ENCODE measurements at places on chromosomes 11 and 22.
A peak's percentile ranks its signal among the peaks of the same experiment; 100 is the strongest.

- peak; percentile 96 for DNase-seq
These were observed at the start of gene NFRKB for GRCh38 chr11:129895126-129896041. Gene NFRKB, minus strand, starts transcription at chr11:129895578. Its CDS starts 2,729 bp downstream, at chr11:129892849.

DNA sequence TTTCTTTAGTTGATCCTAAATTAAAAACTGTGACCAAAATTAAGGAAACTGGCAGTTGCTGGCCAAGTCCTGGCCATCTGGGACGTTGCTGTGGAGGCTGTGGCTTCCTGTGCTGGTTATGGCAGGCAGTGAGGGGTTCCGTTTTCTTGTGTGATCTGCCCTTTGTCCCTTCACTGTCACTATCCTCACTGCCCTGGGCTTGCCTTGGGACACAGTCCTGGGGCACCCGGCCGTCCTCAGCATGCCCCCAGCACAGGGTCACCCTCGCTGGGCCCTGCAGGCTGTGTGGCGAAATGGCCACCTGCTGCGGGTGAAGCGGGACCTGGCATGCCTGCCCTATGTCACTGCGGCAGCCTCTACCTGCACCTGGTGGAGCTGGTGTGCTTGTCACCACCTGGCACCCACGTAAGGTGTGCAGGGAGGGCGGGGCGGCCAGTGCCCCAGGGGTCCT, 52.5 kb upstream of the SLC22A12 start:
- no peak for DNase-seq

DNA sequence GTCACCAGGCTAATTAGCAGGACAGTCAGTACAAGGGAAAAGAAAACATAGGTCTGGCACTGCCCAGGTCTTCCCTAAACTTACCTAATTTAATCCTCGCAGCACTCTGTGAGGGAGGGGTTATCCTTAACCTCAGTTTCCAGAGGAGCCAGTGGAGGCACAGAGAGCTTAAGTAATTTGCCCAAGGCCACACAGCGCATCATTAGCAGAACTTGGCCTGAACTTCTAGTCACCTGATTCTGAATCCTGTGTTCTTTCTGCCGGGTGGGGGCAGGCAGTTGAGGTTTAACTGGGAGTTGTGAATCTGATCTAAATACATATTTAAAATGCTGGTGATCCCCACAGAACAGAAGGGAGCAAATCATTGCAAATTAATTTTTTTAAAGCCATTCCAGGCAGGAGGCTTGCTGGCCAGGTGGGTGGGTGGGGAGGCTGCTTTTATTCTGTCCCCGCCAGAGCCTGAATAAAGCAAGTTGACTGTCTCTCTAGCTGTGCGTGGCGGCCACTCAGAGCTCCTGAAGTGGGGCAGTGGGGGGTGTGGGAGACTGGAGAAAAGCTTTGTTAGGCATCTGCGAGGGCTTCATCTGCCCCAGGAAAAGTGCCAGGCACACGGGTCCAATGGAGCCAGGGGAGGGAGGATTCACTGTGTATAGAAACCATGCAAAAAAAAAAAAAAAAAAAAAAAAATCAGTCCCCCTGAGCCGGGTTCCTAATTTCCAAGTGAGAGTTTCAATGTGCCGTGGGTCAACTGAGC, 66.1 kb downstream of the NFAM1 start:
- no peak for DNase-seq

DNA sequence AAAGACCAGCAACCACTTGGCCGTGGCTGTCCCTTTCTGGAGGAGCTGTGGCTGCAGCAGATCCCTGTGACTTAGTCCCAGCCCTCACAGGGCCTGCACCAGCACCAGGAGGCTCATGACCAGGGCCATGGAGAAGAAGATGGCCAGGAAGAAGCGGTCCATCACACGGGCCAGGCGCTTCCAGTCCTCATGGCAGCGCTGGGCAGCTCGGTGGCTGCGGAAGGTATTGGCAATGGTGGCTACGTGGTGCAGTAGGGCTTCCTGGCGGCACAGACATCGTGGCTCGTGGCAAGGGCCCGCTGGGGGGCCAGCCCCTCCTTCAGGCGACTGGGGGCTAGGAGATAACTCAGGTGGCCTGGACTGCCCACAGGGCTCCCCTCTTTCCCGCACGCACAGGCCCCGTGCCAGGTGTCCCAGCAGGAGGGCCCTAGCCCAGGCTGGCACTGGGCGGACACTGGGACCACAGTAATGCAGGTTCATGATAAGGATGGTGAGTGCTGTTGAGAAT, 5.1 kb downstream of the CHRNA10 start:
- DNase-seq: no peak

GRCh38 chr11:47418454-47419259, 7.6 kb downstream of the PSMC3 start:
- DNase-seq: no peak

GRCh38 chr22:46583571-46583970, 36.6 kb upstream of the GRAMD4 start:
- no peak for DNase-seq

DNA sequence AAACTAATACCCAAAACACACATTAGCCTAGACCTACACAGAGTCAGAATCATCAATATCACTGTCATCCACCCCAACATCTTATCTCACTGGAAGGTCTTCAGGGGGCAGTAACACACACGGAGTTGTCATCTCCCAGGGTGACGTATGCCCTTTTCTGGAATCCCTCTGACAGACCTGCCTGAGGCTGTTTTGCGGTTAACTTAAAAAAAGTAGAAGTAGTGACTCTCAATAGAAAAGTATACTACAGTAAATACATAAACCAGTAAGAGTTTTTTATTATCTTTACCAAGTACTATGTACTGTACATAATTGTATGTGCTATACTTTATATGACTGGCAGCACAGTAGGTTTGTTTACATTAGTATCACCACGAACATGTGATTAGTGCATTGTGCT, 80.5 kb downstream of the PGR start:
- no peak for DNase-seq

GRCh38 chr22:29073618-29074275, 912 bp downstream of the KREMEN1 start:
- no peak for DNase-seq

GRCh38 chr11:58391879-58392278, 14.8 kb downstream of the OR5B3 start:
- no peak for DNase-seq

GRCh38 chr22:28909375-28909774, 26.0 kb downstream of the ZNRF3 start:
- no peak for DNase-seq

DNA sequence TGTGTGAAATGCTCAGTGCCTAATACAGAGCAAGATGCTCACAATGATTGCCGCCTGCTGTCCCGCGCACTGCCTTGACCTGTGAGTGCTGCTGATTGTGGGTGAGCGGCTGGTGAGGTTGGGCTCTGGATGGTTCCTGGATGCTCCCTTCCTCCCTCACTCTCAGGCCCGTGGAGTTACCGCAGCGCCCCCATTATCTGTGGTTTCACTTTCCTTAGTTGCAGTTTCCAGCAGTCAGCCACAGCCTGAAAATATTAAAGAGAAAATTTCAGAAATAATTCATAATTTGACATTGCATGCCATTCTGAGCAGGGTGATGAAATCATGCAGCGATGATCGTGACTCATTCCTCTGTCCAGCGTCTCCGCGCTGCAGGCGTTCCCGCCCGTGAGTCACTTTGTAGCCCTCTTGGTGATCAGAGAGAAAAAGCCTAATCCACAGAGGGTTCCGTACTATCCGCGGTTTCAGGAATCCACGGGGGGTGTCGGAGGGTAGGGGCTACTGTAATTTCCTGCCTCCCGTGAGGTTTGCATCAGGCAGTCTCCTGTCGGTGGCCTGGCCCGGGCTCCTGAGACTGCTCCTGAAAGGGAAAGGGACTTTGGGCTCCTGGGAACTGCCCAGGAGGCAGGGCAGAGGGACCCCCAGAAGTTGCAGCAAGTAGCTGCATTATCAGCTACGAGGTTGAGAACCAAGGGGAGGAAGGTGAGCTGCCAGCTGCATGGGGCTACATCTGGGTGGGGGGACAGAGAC, 10.6 kb downstream of the RPL3 start:
- DNase-seq: no peak

- no peak for DNase-seq
These were observed 98.1 kb upstream of the GUCY1A2 start for GRCh38 chr11:107116358-107116757.

GRCh38 chr11:85710917-85711316, 24.9 kb upstream of the CCDC89 start:
- no peak for DNase-seq

GRCh38 chr11:85965202-85965601, 103.7 kb downstream of the PICALM start:
- DNase-seq: no peak

DNA sequence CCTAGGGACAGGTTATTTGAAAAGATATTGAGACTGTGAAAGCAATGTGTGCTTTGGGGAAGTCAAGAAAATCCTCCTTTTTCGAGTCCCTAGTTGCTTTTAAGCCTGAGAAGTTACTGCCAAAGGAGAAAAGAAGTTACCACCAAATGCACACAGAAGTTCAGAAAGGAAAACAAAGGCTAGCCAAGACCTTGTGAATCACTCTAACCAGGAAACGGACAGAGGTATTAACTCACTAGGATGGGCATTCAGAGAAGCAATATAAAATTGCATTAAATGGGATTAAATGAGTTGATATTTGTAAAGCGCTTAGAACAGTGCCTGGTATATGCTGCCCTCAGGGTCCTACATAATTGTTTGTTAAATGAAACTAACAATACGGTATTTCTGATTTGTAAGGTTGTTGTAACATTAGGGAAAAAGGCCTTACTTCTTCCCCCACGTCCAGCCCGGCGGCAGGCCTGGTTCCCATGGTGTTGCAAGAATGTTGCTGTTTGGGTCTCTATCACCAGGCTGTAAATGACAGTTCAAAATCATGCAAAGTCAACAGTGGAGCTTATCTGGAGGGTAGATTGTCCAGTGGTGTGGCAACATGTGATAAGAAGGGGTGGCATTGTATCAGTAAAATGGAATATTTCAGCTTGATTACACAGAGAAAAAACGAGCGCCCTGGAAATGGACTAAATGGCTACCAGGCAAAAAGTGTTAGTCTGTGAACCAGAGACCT, 7.1 kb downstream of the TMA7B start:
- no peak for DNase-seq

DNA sequence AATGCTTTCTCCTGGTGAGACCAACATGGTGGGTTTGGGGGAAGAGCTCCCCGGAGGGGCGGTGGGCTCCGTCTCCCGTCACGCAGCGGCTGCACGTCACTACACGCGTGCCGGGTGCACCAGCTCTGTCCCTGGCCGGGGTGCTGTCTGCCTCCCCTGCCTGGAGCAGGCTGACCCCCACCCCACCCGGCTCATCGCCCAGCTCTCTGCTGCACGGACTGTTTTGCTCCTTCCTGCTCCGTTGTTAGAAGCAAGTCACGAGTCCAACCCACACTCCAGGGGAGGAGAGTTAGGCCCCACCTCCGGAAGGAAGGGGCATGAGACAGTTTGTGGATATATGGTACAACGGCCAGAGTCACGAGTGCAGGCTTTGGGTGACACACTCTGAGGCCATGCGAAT, 364.9 kb downstream of the BRD1 start:
- DNase-seq: no peak

DNA sequence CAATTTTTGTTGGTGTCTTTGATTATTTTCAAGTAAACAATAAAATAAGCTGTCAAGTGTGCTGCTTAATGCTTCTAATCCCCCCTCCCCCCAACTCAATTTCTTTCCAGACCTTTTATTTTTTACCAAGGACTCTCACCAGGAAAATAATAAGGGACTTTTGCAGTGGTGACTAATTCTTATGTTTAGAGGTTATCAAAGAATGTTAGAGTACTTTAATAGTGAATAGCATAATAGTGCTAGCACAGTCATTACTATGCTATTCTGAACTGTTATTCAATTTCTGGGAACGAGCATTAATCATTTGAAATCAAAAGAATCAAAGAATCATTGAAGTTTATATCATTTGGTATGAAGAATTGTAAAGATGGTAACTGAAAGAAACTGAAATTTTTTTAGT, 251.4 kb downstream of the DDX10 start:
- DNase-seq: no peak

GRCh38 chr11:76729214-76729613, 53.9 kb upstream of the TSKU start:
- no peak for DNase-seq

GRCh38 chr11:78886616-78887015, 312.0 kb upstream of the NARS2 start:
- DNase-seq: no peak

GRCh38 chr22:46551321-46551720, 13.9 kb upstream of the CELSR1 start:
- DNase-seq: no peak

DNA sequence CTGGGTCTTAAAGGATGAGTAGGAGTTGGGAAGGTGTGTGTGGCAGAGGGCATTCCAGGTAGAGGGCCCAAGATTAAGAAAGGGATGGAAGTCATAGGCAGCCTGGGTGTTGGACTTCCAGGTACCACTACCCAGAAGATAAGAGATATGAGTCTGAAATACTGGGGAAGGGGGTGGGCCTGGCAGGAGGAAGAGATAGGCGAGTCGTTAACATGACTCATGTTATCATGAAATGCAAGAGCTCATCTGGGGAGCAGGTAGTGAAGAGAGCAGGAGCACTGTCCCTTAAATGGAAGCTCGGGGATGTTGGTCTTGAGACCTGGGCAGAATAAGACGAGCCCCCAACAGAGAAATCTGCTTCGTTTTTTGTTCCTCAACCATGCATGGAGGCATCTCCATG, 10.2 kb downstream of the ZC3H7B start:
- no peak for DNase-seq

DNA sequence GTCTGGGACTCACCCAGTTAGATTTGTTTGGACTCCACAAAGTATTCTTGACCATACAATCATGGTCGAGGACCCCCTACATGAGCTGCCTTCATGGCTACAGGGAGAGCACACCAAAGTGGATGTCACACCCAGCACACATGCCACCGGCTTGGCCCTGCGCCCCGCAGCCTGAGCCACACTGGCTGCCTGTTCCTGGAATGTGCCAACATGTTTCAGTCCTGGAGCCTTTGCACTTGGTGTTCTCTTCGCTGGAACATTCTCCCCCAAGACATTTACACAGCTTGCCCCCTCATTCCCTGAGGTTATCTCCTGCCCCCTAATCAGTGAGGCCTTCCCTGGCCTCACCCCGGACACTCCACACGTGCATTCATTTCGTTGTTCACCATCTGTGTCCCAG, 46.0 kb downstream of the PPARA start:
- DNase-seq: no peak

GRCh38 chr11:101840704-101841103, 74.1 kb upstream of the CEP126 start:
- no peak for DNase-seq

DNA sequence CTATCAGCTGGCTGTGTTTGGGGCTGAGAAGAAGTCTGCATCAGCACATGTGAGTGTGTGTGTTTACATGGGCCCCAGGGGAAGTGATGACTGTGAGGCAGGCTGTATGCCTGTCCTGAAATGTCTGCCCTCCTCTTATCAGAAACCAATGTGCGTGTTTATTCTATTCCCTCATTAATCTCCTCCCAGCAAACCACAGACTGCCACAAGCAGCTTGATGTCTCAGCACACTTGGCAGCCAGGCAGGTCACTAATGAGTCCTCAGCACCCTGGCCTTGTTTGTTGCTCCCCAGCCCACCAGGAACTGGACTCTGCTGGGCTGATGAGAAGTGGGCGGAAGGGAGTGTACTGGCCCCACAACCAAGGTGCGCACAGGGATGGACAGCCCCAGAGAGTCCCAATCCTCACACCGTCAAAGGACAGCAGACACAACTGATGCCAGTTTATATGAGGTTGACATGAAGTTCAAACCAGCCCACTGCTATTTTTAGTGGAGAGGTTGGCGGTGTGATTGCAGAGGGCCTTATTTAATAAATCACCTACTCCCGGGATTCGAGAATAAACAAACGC, 225.8 kb downstream of the ETS1 start:
- DNase-seq: no peak

Measured in NCI-H526 treated with DMSO at 0.1 percent for 48 hours (cell line).